ENCODE measurements at places on chromosomes 7 and 10. TPM values are rescaled to one million over a fixed set of nuclear protein-coding genes. Genes with fewer than 3 reads are reported as not detected.

WEE2 gene
- total RNA-seq, result not detected

- peaks cover 61% of the 10 kb centered on the region for H3K36me3 ChIP-seq
- H3K27me3 ChIP-seq, result no peaks in the 10 kb centered on the region
- no peaks in the 10 kb centered on the region for H3K4me1 ChIP-seq
- no peak overlapping the region for H3K4me3 ChIP-seq
Measured at GRCh38 chr10:73379064-73379748, 20.5 kb upstream of the CFAP70 start.

- no peak for DNase-seq
- no peaks in the 10 kb centered on the region for H3K36me3 ChIP-seq
Measured at GRCh38 chr10:31574577-31574976, 255.6 kb downstream of the ZEB1 start.

DNA sequence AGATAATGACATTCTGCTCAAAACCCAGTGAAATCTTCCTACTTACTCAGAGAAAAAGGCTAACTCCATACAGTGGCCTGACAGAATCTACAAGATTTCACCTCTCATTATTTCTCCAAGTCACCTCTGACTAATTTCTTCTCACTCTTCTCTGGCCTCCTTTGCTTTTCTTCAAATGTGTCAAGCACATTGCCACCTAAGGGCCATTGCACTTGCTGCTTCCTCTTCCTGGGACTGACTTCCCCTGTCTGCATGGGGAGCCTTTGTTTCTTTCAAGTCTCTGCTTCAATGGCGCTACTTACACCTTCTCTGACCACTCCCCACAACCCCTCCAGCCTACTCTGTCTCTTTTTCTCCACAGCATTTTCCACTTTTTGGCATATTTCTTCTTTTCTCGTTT lies 36.0 kb downstream of the PRTFDC1 start:
- H3K4me3 ChIP-seq, result no peak overlapping the region
- H3K27ac ChIP-seq, result no peak overlapping the region
- no peaks in the 10 kb centered on the region for H3K27me3 ChIP-seq

- H3K27me3 ChIP-seq, result no peaks in the 10 kb centered on the region
- DNase-seq, result no peak
- H3K4me3 ChIP-seq, result no peak overlapping the region
- no peaks in the 10 kb centered on the region for H3K36me3 ChIP-seq
- H3K27ac ChIP-seq, result no peak overlapping the region
Measured at GRCh38 chr7:148173369-148173768, 417.2 kb upstream of the C7orf33 start.

DNA sequence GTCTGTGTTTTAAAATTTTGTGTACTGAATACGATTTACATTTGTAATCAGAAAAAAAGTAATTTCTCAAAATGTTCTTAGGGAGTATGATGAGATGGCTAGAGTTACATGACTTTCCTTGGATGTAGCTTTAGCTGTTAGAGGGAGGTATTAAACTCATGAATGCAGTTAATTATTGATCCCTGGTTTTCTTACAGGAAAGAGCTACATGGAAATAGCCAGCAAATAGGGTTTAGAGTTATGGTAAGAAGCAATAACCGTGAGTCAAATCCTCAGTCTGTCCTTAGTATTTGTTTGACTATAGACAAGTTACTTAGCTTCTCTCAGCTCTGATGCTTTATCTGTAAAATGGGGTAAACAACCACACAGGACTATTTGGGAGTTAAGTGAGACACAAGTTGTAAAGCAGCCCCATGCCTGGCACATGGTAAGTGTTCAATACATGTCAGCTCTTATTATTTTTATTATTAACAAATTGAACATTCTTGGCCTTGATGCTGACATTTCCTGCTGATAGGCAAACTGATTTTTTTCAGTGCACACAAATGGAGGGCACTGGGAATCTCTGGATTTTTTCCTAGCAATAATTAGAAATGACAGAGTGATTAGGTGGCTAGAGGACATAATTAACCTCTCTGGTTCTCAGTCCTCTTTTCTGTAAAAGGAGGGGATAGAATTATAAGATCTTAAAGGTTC lies 204.5 kb upstream of the PHYHIPL start:
- no peak overlapping the region for H3K27ac ChIP-seq
- no peaks in the 10 kb centered on the region for H3K27me3 ChIP-seq
- no peaks in the 10 kb centered on the region for H3K4me1 ChIP-seq

GRCh38 chr7:157568106-157568769 lies 231.4 kb downstream of the DNAJB6 start:
- H3K27me3 ChIP-seq, result no peaks in the 10 kb centered on the region
- H3K36me3 ChIP-seq, result no peaks in the 10 kb centered on the region
- no peak for DNase-seq
